ENCODE measurements at places on chromosomes 11 and 22. TPM values are rescaled to one million over a fixed set of nuclear protein-coding genes. Genes with fewer than 3 reads are reported as not detected.

The RAG2 gene
- not detected for total RNA-seq

The MRPL21 gene
- 127 TPM for total RNA-seq

The OR5T3 gene
- total RNA-seq = not detected

The MDK gene
- total RNA-seq = 20.6 TPM

The SEPTIN3 gene
- total RNA-seq = 1.2 TPM

The TRIM51 gene
- total RNA-seq = not detected

The STIP1 gene
- 261 TPM for total RNA-seq

The UPK2 gene
- total RNA-seq = 0.86 TPM

All from A549 treated with dexamethasone at 1 μM for 4 hours (cell line).